Stimulated activated CD4-positive, alpha-beta T cell treated with anti-CD3 and anti-CD28 coated beads, Interleukin-1b, Interleukin-23, amount 100 ng/mL, for 1 hour (primary cell): ENCODE measurements at places on chromosomes 7 and 10.

- DNase-seq: peak; percentile 22
Measured at GRCh38 chr7:3461923-3462322, 160.9 kb downstream of the SDK1 start.

- no peak for DNase-seq
Measured at GRCh38 chr10:132880128-132880981, 62.0 kb downstream of the CFAP46 start.

DNA sequence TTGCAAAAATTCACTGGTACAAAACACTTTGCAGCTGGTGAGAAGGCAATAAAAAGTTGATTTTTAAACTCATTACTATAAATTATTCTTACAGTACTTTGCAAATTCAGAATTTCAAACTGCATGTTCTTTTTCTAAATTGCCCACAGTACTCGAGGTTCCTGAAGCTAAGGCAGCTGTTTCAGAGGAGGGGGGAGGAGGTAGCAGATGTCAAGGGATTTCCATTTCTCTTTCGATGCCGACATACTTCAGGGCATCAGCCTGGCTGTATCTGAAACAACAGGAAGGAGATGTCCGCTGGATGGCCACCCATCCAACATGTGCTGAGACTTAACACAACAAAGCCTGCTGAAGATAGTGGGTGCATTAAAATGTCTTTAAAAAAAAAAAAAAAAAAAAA, 76.7 kb downstream of the EZH2 start:
- no peak for DNase-seq

DNA sequence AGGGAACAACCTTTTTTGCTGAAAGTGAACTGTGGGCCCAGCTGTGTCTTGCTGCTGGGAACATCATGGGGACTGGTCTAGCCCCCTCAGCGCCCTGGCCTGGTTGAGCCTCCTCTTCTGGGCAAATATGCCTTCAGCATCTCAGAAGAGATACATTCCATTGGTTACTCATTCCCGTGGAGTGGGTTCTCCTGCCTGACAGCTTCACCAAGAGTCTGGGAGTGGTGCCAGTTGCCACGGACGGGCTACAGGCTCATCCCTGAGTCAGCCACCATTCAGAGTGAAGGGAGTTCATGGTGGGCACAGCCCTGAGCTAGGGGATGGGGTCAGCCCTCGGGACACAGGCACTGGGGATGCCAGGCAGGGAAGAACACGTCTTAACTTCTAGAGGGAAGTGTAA, 81.9 kb downstream of the RAMP3 start:
- DNase-seq: no peak

- no peak for DNase-seq
Measured at GRCh38 chr10:78706256-78706655, 362.5 kb upstream of the ZMIZ1 start.

DNA sequence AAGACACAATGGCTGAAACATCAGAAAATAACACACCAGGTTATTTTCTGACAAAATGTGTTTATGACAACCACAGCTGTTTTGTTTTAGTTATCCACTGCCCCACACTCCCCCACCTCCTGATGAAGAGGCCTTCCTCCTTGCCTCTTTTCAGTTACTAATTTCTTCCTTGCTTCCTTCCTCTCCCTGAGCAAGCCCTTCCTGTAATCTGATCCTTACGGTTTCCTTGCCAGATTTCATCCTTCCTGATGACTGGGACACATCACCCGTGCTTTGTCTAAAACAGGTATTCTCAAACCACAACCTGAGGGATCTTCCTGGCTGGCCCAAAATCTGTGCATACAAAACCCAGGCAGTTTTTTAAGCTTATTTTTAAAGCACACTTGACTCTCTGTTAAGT, 39.4 kb downstream of the CHST15 start:
- no peak for DNase-seq

DNA sequence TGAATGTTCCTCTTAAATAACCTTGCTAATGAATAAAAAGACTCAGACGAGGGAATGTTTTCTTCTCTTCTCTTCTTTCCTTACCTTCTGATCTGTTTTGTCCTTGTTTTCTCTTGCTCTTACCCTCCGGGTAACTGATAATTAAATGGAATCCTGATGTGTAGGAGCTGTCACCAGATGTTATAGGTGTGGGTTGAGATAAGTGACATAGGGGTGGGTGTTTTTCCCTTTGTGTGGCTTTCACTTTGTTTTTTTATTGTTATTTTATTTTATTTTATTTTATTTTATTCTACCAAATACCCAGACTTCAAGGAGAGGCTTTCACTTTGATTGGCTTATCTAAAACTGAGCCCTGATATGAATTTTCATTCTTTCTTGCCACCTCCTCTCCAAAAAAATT, 25.5 kb downstream of the ANLN start:
- DNase-seq: no peak

DNA sequence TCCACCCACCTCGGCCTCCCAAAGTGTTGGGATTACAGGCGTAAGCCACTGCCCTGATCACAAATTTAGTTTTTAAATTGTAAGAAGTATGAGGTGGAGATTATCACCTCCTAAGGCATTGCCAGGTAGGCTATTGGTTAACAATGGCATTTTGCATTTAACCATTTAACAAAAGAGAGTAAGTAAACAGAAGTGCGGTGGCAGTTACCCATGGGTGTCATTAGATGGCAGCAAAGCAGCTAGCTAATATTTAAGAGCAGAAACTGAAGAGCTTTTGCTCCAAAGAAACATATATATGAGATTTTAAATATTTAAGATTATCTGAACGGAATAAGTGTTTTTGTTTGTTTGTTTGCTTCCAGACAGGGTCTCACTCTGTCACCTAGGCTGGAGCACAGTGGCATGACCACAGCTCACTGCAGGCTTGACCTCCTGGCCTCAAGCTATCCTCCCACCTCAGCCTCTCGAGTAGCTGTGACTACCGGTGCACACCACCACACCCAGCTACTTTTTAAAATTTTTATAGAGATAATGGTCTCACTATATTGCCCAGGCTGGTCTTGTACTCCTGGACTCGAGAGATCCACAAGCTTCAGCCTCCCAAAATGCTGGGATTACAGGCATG, 325.5 kb upstream of the C7orf33 start:
- no peak for DNase-seq

- no peak for DNase-seq
Measured at GRCh38 chr7:91228327-91228726, 35.9 kb upstream of the FZD1 start.

DNA sequence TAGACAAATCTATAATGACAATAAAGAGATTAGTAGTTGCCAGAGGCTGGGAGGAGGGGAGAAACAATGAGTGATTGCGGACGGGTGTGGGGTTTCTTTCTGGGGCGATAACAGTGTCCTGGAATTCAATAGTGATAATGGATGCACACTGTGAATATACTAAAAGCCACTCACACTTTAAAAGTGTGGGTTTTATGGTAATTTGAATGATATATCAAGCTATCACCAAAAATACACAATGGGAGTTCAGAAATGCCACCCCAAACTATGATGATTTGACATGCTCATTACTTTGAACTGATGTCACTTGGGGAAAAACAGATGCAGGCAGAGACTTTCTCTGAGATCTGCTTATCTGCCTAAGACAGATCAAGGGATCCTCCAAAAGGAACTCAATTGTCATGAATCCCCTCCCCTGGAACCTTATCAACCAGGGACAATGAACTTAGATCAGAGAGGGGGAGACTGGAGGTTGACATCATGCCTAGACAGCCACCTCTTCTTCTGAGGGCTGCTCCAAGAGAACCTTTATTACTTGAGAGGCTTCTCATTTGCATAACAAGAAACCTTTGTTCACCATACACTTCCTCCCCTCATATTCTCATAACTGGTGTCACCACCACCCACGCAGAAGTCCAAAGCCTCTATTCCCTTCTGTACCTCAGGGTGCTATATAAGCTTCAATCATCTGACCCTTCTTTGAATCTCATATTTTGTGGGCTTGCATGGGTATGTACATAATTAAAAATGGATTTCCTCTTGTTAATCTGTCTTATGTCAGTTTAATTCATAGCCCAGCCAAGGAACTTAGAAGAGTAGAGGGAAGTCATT, 14.8 kb upstream of the ZC3HAV1 start:
- DNase-seq: no peak

DNA sequence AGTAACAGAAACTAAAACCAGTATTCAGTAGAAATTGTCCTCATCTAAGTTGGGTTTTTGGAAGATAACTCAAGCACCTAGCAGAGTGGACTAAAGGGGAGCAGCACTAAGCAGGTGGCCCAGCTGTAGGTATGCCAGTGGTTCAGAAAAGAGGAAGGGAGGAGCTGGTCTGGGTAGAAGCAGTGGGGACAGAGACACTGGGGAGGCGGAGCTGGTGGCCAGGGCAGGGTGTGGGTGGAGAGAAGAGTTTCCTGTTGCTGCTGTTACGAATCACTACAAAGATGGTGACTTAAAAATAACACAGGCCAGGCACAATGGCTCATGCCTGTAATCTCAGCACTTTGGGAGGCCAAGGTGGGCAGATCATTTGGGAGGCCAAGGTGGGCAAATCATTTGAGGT, 136.2 kb downstream of the WDR11 start:
- DNase-seq: no peak

DNA sequence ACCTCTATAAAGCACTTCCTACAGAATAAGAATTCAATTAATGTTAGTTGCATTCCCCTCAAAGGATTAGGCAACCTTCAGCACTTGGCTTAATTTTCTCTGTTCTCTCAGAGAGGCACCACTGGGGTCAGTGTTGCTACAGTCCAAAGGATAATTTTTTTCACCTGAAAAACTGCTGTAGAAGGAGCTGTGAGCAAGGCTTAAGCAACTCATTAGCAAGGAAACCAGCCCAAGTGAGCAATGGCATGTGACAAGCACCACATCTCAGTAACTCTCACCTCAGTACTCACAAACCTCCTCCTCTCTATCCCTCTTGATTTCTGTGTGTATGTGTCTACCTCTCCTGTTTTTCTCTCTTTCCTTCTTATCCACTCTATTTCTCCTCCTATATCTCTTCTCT, 55.9 kb downstream of the DGKI start:
- no peak for DNase-seq
